ENCODE measurements at places on chromosomes 1 and 21.
A peak's percentile ranks its signal among the peaks of the same experiment; 100 is the strongest.

- no peak for DNase-seq
These were observed 40.4 kb upstream of the ACTRT2 start for GRCh38 chr1:2980849-2981248.

GRCh38 chr1:23008901-23009300, 6.8 kb downstream of the TEX46 start:
- DNase-seq: no peak

DNA sequence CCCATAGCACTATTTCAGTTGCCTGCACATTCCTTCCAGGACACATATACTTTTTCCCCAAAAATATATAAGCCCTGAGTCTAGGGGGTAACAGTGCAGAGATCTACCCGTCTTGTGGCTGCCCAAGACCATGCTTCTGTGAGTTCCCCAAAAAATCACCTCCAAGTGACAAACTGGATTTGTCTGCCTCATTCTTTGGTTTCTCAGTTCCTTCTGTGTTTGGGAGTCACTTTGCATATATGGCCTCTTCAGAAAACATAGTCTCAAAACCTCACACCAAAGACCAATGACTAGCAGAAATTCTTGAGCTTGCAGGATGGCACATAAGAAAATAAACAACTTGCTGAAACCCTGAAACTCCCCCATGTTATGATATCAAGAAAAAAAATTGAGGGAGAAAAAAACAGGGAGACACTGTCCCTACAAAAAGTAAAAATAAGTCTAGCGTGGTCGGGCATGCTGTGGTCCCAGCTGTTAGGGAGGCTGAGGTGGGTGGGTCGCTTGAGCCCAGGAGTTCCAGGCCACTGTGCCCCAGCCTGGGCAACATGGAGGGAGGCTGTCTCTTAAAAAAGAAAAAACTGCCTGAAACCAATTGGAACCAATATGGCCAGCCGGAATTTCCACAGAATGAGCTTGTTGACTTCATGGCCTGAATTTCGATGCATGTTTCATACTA, 8.0 kb downstream of the JMJD4 start:
- no peak for DNase-seq

DNA sequence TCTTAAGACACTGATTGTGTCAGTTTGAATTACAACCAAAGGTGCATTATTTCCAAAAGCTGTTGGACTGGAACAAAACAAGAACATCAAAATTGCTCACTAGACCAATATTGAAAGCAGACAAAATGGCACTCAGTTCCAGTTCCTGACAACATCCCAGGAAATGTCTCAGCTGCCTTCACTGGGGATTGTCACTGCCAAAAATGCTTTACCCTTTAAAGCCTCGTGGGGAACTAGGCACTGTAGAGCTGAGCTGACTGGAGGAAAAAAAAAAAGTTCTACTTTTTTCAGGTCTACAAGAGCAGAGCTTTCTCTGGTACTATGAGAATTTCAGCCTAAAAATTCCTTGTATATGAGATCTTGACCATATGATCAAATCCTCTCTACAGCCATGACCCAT, 21.9 kb downstream of the GPR52 start:
- DNase-seq: no peak

GRCh38 chr1:175757381-175758015, 14.1 kb upstream of the TNR start:
- peak; percentile 28 for DNase-seq

GRCh38 chr21:26834181-26834905, 10.9 kb downstream of the ADAMTS1 start:
- no peak for DNase-seq

GRCh38 chr1:43238085-43238484, 31.7 kb upstream of the TMEM125 start:
- peak; percentile 73 for DNase-seq

- DNase-seq: no peak
These were observed 31.4 kb downstream of the SERTAD4 start for GRCh38 chr1:210263963-210264362.

- no peak for DNase-seq
These were observed 161.6 kb upstream of the VAMP3 start for GRCh38 chr1:7609311-7609994.

GRCh38 chr1:192939440-192939839, 119.7 kb downstream of the UCHL5 start:
- no peak for DNase-seq

DNA sequence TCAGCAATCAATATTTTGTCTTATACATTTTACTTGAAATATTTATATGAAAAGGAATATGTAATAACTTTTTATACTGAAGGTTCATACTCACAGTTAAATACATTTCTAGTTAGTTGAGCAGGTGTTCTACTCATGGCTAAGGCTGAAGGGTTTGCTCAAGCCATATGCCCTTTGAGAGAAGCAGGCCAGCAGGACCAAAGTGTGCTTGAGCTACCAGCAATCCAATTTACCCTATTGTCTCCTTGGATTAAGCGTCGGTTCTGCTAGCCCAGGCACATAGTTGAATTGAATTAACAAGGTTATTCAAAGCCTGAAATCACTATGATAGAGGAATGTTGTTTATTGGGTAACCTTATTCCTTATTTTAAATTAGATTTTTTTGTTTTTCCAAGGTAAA, 151.5 kb upstream of the BACE2 start:
- DNase-seq: no peak

DNA sequence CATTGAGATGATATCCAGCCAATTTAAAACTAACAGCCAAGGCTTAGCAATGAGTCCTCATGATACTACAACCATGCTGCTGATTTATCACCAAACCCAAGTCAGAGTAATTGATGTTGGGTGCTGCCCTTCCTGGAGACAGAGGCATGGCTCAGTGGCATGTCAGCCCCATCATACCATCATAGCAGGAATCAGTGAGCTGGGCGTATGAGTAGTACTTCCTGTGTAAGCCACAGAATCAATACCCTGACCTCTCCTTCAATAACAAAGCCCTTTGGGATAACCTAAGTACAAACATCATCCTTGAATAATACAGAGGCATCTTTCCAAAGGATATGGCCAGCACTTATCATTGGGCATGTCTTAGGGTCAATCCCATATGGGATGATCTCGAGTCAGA, 3.0 kb upstream of the LCE1E start:
- DNase-seq: no peak

DNA sequence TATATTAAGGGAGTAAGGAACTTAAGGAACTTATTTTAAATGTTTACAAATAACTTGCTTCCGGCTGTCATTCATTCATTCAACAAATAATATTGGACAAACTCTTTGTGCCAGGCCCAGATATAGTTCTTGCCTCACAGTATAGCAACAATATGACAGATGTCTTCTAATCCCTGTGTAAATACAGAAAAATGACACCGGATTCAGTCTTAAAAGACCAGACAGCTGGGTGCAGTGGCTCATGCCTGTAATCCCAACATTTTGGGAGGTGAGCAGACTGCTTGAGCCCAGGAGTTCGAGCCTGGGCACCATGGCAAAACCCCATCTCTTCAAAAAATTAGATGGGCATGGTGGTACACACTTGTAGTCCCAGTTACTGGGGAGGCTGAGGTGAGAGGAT, 23.7 kb downstream of the EIF2B3 start:
- DNase-seq: no peak

DNA sequence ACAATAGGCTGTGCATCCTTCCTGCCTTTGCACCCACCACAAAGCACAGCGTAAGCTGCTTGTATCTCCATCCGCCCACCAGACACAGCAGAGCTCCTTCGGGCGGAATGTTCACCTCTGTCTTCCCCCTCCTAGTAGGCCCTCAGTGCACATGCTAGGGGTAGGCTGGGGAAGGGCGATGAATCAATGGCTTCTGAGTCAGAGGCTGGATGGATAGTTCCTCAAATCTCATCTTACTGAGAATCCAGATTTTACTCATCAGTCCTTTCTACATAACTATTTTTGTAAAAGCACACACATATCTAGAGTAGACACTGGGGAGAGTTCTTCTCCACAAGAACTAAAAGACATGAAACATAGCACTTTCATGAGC, 73.8 kb downstream of the BCAR3 start:
- DNase-seq: peak; percentile 91

- no peak for DNase-seq
These were observed 6.5 kb upstream of the IGSF3 start for GRCh38 chr1:116674011-116674531.

DNA sequence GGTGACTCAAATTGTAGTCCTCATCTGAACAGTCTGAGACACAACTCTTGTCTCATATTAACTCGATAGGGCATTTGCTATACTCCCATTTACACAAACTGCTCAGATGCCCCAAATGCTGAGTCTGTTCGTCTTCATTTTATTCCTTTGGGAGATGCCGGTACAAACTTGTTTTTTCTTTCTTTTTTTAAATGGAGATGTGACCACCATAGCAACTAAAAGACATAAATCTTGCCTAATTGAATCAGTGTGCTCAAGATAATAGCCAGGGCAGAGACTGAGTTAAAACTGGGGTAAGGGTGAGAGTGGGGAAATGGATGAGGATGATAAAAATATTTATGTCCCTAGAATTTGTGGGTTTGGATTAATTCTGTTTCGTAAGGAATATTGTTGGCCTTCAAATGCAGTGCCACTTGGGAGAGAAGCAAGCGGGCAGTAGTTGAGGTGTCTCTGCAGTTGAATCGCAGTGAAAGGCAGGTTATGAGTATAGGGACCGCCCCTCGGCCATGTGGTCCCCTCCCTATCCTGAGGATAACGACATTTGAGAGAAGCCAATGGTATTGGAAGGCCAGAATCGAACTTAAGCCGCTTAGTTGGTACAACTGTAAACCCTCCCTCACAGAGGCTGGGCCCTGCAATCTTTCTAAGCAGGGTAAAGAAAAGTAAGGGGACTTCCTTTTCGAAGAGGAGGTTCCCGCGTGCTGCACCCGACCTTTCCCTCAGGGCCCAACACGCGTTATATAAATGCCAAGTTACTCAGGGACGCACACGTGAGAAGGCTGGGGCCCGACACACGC, 859 bp upstream of the LRRC8B start:
- peak; percentile 43 for DNase-seq

GRCh38 chr1:26961826-26962225, 1.6 kb upstream of the KDF1 start:
- DNase-seq: no peak

GRCh38 chr1:112748396-112748795, 33.3 kb upstream of the PPM1J start:
- no peak for DNase-seq
